ENCODE measurements at places on chromosomes 13 and 19.

DNA sequence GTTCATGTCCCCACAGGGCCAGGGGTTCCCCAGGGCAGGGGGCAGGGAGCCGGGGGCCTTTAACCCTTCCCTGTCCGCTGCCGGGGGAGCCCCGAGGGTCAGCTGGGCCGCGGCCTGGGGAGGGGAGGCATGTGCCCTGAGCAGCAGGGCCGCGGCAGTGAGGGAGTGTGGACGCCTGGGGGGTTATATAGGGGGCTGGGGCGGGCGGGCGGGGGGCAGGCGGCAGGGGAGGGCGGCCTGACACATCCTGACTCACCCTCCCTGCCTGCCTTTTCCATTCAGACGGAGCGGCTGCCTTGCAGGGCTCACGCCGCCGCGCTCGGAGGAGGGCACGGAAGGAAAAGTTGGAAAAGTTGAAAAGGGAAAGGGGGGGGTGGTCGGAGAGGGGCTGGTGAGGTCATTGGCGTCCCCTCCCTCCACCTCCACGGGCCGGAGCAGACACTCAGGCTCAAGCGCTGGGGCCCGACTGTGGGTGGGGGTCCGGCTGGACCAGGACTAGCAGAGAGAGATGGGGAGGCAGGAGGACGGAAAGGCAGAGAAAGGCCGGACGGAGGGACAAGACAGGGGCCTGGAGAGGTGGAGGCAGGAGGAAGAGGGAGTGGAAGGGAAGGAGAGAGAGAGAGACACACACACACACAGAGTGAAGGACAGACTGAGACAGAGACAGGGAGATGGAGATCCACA, at the start of gene IL11:
Gene IL11, minus strand, starts transcription at position 159 of the 684 bp plus-strand sequence. Its CDS starts 153 bp downstream, at position 6.
- DNase-seq: no peak

DNA sequence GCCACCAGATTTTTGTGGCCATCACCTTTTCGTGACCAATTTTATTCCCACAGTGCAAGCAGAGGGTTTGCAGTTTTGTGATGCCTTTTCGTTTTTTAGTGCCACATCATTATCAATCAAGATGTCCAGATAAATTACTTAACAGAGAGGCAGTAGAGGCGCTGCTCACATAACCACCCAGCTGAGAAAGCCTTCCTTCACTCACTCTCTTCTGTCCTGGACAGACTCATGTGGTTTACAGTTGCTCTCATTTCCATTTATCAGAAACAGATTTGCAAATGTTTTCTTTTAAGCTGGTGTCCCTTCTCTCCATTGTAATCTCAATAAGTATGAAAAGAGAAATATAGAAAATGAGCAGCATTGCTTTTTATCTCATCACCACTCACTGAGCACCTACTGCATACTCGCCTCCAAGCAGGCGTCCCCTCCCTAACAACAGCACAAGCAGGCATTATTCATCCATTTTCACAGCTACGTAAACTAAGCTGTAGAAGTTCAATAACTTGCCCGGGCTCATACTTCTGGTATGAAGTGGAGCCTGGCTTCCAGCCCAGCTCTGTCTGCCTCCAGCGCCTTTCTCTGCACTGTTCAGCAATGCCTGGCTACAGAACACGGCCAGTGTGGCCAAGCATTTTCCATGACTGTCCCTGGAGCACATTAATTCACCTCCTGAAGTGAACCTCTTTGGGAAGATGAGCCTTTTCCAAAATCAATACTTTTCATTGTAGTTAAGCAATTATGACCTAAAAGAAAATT, 34.6 kb upstream of the KATNAL1 start:
- DNase-seq: no peak

DNA sequence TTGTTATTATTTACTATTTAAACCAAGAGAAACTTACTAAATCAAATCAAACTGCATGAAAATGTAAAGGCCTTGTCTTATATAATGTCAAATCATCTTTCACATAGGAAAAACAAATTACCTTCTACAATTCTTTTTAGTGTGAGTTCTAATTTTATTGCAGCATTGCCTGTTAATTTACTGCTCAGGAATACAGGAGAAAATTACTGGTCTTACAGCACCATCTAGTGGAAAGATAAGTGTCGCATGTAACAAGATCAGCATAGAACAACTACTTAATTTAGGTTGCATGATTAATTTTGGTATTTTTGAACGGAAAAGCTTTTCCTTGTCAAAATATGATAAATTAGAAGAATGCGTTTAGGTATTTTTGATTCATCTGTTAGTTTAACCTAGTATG, 502.7 kb downstream of the UQCRFS1 start:
- no peak for DNase-seq

- DNase-seq: no peak
These were observed 23.4 kb downstream of the ZDHHC20 start for GRCh38 chr13:21435687-21436151.

GRCh38 chr13:27035892-27036235, 135.7 kb downstream of the USP12 start:
- no peak for DNase-seq

- no peak for DNase-seq
These were observed 30.3 kb downstream of the ADPRHL1 start for GRCh38 chr13:113422807-113423519.

GRCh38 chr19:824885-825284, 2.8 kb upstream of the AZU1 start:
- no peak for DNase-seq

DNA sequence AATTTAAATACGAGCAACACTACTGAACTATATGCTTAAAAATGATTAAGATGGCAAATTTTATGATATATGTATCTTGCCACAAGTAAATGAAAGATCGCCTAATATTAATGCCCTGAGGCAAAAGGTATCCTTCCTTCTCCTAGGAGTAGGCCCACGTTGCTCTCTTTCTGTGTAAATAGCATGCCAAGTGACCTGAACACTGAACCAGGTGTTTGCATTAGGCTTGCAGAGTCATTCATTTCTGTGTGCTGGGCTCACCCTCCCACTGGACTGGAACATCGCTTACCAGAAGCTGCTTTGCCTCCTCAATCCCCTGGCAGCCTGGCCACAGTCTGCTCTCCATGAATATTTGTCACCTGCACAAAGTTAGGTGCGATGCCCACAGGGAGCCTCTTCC, 83.3 kb upstream of the TNFSF11 start:
- no peak for DNase-seq

GRCh38 chr19:7788178-7788932, 25.3 kb downstream of the CLEC4M start:
- DNase-seq: no peak

DNA sequence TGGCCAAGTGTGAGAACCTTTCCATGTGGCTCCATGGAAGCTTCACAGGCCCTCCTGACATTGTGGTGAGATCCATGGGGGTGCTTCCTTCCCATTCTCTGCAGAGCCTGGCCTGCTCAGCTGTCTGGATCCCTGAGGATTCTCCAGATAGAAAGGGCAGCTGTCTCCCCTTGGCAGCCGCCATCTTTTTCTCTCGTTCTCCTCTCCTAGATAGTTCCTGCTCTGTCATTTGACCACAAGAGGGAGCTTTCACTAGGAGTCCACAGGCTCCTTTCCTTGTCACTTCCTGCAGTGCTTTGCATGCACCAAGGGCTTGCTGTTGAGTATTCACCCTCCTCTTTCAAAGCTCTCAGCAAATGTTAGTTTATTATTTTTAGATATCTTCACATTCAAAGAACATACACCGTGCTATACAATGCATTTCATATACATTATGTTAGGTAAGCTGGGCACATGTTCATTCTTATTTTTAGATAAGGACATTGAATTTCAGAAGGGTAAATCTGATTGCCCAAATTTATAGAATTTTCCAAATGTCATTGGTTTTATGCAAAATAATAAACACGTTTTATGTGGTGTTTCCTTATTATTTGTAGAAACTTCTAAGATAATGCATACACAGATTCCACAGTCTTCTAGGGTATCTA, 133.2 kb downstream of the FRY start:
- no peak for DNase-seq

DNA sequence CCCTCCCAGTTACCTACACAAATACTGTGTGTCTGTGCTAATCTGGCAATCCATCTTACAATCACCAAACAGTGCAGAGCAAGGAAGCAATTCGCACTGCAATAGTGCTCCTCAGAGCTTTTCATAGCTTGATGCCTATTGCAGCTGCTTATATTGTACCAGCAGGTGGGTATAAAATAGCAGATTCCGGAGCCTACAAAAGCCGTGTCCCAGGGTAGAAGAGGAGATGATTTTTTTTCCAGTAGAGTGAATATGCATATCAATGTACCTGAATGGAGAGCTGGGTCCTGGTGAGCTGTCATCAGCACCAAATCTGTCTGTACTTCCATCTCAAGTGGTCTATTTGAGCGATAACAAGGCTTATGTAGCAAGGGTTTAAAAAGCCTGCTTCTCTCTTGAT, 668.4 kb downstream of the DIAPH3 start:
- DNase-seq: no peak

DNA sequence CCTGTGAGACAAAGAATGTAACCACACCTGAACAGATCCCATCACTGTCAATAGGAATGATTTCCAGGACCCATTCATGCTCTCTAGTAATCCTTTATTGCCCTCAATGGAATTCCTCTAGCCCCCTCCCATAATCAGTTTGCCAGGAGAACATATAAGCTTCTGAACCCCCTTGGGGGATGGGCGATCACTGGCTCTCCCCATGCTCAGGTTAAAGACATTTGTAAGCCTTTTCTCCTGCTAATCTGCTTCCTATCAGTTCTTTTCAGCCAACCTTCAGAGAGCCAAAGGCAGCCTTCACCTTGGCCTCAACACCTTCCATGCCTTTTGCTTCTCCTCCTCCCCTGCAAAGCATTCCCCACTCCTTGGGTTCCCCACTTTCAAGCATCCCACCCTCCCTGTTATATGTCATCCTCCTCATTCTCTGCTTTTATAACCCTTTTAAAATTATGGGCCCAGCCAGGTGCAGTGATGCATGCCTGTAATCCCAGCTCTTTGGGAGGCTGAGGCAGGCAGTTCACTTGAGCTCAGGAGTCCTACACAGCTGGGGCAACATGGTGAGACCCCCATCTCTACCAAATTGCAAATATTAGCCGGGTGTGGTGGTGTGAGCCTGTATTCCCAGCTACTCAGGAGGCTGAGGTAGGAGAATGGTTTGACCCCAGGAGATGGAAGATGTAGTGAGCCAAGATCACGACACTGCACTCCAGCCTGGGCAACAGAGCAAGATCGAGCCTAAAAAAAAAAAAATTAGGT, 12.4 kb downstream of the DPRX start:
- DNase-seq: no peak

DNA sequence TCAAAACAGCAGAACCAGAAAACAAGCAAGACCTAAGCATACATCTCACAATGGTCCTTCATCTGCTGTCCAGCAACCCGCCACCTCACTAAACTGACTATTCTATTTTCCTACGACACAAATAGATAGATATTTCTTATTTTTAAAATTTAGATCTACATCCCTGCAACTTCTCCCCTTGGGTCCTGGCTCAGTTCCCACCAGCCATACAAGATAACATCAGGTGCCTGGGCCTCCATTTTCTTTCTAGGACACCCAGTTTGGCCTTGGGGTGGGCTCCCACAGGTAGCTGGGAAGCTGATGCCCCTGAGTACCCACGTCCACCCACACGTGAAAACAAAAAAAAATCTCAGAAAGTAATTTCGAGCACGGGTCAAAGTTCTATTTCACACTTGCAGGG, 47.6 kb downstream of the TGDS start:
- no peak for DNase-seq

- no peak for DNase-seq
These were observed 1165.0 kb downstream of the SLITRK1 start for GRCh38 chr13:82717249-82717648.

- DNase-seq: no peak
These were observed at the start of gene BRSK1 for GRCh38 chr19:55283548-55284377. TSS of gene BRSK1 (plus strand) at chr19:55283997. CDS start at chr19:55284443, 446 bp downstream.

DNA sequence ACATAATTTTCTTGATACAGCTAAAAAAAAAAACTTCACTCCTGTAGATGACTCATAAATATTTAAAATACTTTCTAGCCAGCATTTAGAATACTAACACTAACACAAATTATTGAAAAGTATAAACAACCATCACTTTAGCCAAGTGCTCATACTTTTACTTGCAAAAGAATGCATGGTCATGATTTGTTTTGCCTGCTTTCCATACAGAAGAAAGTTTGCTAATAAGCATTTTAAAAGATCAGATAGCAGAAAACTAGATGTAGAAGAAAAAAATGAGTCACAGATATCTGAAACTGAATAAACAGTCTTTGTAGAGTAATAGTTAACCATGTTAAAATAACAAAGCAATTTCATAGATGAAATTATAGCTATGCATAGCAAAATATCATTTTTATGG, 2280.4 kb upstream of the PCDH20 start:
- DNase-seq: no peak

- DNase-seq: no peak
These were observed 21.6 kb downstream of the SLAIN1 start for GRCh38 chr13:77719128-77719527.

- no peak for DNase-seq
These were observed 348.5 kb upstream of the ARGLU1 start for GRCh38 chr13:106916329-106916976.

DNA sequence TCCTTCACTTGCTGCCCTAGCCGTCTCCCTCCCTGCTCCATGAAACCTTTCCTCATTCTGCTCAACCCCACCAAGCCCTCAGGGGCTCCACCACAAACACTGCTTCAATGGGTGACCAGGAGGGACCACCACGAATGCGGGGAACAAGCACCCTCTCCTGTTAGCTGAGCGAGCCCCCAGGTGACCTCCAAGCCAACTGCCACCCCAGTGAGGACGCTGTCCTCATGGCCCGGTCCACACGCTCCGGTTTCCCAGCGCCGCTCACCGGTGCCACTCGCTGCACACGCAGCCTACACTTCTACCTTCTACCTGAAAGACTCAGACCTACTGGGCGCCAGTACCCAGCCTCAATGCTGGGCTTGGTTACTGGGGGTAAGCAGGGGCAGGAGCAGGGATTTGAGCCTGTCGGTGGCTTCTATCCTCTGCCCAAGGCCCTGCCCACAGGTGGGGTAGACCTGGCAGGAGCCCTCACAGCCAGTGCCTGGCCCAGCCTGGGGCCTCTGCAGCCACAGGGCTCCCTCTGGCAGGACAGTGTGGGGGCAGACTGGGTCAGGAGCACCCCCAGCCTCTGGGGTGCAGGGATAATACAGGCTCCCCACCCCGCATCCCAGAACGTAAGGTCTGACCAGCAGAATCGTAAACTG, 704 bp upstream of the TMEM86B start:
- DNase-seq: no peak

DNA sequence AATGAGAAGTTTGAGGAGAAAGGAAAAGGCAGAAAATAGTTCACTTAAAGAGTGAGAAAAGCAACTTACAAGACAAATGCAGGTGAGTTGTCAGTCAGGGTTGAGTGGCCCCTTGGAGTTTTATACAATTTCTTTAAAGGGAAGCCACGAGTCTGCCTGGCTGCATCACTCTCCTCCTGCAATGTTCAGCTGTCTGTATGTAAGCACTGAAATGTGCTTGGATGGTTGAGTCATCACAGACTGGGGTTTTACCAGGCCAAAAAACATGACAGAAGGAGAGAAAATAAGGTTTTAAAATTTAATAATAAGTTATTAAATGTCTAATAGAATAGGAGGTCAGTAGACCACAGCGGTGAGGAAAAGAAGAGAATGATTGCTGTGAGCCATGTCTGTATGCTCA, 51.0 kb upstream of the FGF14 start:
- no peak for DNase-seq

Data from esophagus squamous epithelium (tissue), 5 donors.